ENCODE measurements at places on chromosomes 4 and X.

- no peak for DNase-seq
These were observed 3.1 kb upstream of the P2RY4 start for GRCh38 chrX:70262952-70263567.

GRCh38 chr4:98720871-98721480 lies 62.6 kb upstream of the TSPAN5 start:
- no peak for DNase-seq

- no peak for DNase-seq
These were observed 31.3 kb upstream of the DDX53 start for GRCh38 chrX:22968494-22968893.

- DNase-seq = no peak
These were observed 734.3 kb downstream of the STIM2 start for GRCh38 chr4:27594922-27595321.

- peak; percentile 86 for DNase-seq
These were observed 814 bp downstream of the SPON2 start for GRCh38 chr4:1171311-1172227.

GRCh38 chr4:22412013-22412412 lies 103.9 kb downstream of the ADGRA3 start:
- DNase-seq = no peak

DNA sequence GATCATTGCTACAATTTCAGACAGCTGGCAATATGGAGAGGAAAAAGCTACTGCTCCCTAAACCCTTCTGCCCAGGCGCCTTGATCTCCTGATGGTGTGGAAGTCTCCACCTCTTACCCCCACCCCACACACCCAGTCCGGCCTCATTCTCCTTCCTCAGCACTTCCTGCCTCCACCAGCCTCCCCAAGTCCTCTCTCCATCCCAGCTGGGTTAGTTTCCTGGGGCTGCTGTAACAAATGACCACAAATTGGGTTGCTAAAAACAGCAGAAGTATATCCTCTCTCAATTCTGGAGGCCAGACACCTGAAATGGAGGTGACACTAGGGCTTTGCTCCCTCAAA lies 1.1 kb upstream of the CCNQ start:
- no peak for DNase-seq

DNA sequence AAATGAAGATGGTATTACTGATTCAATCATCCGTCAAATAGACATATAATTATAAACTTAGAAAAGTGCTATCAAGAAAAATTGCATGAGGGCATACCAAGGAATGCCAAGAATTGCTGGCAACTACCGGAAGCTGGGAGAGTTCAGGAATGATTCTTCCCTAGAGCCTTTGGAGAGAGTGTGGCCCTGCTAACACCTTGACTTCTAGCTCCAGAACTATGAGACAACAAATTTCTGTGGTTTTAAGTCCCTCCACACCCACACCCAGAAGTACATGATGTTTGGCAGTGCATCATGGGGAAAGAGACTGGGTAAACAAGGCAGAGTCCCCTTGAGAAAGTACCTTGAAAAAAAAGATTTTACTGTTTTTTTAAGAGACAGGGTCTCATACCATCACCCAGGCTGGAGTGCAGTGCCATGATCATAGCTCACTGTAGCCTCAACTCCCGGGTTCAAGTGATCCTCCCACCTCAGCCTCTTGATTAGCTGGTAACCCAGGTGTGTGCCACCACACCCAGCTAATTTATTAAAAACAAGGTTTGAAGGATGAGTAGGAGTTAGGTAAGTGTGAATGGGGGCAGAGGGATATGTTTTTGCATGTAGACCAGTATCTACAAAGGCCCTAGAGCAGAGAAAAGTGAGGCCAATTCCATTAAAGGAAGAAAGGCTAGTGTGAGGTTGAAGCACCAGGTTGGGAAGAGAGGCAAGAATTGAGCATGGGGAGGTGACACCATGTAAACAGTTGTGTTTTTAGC lies 53.1 kb downstream of the GSX2 start:
- no peak for DNase-seq

- no peak for DNase-seq
These were observed 707 bp upstream of the UNC5C start for GRCh38 chr4:95549246-95550114.

- DNase-seq = no peak
These were observed 96.4 kb upstream of the TTC29 start for GRCh38 chr4:147042046-147042445.

DNA sequence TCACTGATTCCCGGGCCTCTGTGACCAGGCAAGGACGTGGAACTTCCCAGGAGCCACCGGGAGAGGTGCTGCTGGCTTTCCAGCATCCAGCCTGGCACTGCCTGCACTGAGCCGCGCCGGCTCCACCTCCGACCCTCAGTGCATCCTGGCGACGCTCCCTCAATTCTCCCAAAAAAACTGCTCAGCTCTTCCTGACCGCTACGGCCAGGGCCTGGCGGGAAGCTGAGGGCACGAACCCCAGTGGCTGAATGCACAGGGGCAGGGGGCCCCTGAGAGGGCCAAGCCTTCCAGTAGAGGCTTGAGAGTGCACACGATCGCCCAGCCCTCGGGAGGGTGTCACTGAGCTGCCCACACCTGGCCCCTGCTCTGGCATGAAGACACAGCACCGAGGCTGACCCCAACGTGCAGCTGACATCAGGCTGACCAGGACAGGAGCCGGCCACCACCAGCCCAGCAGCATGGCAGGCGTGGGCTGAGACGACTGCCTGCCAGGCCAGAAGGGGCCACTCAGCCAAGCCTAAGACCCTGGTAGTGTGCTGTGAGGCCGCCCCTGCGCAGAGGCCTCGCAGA lies 6.9 kb downstream of the CTBP1 start:
- no peak for DNase-seq

DNA sequence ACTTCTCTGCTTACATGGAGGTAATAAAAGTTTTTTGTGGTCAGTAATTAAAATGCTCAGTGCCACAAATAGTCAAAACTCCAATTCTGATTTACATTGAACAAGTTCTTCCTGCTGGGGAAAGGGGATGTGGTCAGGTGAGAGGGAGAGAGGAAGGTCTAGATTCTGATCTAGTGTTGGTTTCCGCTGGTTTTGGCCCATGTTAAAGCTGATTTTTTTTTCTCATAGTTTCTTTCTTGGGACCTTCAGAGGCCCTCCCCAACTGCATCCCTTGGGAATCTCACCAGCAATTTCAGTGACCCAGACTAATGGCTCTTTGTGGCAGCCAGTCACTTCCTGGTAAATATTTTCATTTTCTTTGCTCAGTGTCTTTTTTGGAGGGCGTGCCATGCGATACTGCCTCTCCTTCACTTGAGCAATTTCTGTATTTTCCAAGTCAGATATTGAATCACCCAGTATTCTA lies 332.7 kb downstream of the RAPGEF2 start:
- no peak for DNase-seq

GRCh38 chr4:1048773-1049590 lies 37.6 kb downstream of the FGFRL1 start:
- DNase-seq = no peak

- DNase-seq = no peak
These were observed 49.1 kb downstream of the TMEM165 start for GRCh38 chr4:55444827-55445226.

DNA sequence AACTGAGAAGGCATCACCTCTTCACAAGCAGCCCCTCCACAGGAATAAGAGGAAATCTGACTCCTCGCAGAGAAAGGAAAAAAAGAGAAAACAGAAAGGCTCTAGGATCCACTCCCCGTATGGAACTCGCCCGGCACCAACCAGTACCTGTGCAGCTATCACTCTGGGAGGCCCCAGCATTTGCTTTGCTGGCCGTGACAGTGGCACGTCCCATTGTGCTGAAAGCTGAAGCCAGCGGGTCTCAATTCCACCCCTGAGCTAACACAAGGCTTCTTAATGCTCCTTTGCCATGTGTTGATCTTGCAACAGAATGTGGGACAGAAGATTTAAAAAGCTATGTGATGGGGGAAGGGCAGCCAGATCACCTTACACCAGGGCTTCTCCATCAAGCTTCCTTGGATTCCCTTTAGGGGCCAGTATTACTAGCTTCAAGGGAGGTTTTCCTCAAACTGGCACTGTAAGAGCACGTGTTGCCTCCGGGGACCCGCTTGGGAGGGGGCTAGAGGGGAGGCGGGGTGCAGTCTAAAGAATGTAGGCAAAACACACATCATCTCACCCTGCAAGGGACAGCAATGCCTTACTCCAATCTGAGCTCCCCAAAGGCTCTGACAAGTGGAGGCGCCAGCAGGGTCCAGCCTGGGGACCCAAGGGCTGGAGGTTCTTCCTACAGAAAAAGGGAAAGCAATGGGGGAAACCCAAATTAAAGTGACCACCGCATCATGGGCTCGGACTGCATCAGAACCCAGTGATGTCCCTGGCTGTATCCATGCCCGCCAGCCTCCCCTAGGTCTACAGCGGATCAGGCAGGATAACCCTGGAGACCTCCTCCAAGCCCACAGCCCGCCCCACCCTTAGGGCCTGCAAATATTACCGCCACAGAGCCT lies 1.2 kb downstream of the USP46 start:
- DNase-seq = no peak

GRCh38 chr4:124530464-124531077 lies 182.0 kb downstream of the ANKRD50 start:
- DNase-seq = no peak

DNA sequence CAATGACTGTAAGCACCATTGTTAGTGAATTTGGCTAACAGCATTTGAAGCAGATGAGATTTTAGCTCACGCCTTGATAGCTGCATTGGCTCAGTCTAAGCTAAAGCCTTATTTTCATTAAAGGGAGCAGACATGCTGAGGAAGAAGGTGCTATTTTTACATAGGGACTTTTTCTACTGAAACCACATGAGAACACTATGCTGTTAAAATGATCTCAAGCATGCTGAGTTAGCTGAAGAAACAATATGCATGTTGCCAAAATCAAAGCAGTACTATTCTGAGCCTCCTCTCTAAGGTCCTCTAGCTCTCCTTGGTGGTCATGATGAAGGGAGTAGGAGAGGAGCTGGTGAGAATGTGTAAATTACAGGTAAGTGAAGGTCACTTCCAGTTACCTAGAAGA lies 134.4 kb upstream of the JADE1 start:
- DNase-seq = no peak

DNA sequence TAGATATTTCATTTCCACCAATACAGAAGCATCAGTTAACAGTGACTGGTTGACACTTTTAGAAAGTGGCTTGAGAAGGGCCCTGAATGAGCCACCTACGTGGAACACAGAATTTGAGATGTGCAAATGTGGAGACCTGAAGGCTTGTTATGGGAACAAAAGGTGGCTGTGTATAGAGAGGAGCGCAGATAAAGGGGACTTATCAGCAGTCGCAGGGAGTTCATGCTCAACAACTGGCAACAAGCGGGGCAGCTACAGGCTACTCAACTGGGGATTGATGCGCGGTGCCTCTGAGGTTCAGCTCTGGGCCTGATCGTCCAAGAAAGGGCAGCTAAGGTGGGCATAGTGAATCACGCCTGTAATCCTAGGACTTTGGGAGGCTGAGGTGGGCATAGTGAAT lies 3.4 kb upstream of the FAM3A start:
- DNase-seq = no peak

DNA sequence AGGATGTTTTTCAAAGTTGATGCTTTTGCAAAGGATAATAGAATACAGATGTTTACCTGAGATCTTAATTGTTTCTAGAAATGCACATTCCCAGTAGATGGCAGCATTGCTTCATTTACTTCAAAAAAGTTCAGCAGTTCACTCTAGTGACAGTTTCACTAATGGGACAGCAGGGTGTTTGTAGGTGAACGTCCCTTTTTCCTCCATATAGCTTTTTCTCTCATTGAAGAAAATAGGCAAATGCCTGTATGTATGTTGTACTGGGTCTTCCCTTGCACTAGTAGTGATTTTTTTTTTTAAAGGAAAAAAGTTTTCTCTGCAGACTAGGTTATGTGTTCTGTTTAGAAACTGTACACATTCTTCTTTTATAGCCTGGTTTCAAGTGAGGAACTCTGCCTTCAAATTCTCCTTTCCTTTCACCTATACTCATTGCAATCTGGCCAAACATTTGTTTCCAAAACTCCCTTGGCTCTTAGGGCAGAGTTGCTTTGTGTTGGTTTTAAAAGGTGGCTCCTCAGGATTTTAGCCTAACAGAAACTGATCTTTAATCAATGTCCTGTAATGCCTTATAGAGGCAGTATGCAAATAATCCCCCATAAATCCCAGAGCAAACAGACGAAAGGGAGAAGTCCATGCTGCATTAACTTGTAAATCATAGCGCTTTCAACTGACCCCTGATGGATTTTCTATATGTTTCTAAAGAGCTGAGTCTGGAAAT lies 86.3 kb downstream of the EGF start:
- peak; percentile 39 for DNase-seq

- DNase-seq = no peak
These were observed 453.1 kb downstream of the CCSER1 start for GRCh38 chr4:90580326-90580725.

DNA sequence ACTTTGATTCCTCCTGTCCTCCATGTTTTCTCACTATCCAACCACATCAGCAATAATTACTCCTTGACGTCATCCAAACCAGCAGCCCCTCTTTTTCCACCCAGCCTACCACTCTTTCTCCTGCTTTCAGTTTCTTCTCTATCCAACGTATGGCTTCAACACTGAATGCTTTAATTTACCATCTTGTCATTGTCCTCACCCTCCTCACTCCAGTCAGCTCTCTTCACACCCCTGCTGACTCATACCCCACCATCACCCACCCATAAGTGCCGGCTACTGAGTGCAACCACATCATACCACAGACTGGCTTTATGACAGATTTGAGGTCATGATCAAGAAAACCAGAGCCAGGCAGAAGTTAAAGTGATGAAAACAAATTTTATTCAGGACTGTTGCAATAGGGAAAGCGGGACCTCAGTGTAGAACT lies 9.8 kb upstream of the ANXA5 start:
- DNase-seq = peak; percentile 54

DNA sequence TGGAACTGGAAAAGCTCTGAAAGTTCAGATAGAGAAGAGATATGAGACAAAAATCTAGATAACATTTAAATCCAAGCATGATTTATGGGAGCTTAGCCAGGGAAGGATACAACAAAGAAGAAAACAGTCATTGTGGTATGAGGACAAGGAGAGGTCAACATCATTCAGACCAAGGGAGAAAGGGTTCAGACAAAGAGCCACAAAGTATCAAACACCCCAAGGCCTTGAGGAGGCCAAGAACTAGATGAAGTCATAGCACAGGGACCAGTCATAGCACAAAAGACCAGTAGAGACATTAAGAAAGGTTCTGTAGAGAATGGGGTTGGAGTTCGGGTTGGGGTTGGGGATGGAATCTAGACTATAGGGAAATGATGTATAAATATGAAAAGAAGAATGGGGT lies 77.4 kb upstream of the NAP1L5 start:
- DNase-seq = no peak

- DNase-seq = no peak
These were observed 71.7 kb downstream of the ARAP2 start for GRCh38 chr4:36172656-36173055.

GRCh38 chr4:177012918-177013545 lies 220.3 kb upstream of the VEGFC start:
- no peak for DNase-seq

- no peak for DNase-seq
These were observed 407.7 kb downstream of the SPRY1 start for GRCh38 chr4:123804196-123804721.

DNA sequence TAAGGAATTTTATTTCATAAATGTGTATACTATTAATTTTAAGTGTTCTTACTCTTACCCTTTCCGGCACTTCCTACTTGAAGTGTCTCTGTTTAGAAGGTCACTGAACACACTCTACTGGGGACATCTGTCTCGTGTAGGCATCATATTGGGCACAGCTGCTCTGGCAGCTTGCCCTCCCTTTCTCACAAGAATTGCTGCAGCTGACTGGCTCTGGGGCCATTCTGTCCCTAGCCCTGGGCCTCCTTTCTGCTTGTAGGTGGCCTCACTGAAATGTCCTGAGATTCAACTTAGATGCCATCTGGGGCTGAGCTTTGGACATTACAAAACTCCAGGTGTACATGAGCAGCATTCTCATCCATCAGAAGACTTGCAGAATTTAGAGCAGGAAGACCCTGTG lies 49.6 kb downstream of the SMAD1 start:
- no peak for DNase-seq
